Activated CD8-positive, alpha-beta T cell treated with anti-CD3 and anti-CD28 coated beads for 36 hours (primary cell): ENCODE measurements at places on chromosomes 2 and 18. TPM values are rescaled to one million over a fixed set of nuclear protein-coding genes. Genes with fewer than 3 reads are reported as not detected.

DNA sequence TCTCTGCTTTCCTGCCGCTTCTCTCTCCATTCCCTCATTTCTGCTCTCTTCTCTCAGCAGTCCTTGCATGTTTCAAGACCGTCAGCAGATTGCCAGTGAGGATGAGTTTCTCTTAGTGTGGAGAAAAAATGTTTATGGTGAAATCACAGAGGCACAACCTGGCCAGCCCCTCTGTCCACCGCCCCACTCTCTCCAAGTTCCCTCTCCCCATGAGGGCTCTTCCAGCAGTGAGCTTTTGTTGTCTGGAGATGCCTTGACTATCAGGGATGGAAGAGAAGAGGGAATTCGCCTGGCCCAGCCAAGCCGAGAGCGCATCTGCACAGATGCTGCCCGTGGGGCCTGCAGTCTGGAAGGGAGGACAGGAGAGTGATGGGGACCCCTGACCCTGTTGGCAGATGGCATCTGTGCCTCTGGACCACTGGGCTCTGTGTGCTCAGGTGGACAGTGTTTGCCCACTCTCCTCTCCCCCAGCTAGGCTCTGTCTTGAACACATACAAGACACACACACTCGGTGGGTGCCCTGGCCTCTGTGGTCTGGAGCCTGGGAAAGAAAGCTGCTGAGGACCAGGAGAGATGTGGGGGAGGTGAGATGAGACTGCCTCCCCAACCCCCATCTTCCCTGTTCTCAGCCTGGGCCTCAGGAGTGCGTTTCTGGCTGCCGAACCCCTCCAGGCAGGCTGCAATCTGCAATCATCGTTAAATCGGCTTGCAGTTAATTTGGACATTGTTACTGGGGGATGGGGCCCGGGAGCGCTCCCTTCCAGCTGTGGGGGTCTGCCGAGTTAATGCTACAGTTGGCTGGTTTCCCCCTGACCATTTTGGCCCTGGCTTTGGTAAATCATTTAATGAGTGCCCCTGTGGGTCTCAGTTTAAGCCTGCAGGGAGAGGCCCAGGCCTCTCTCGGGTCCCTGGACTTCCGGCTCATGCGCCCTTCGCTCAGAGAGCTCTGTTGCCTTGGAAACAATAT is 4.5 kb downstream of the ITM2C start:
- H3K36me3 ChIP-seq: no peaks in the 10 kb centered on the region
- peaks cover 52% of the 10 kb centered on the region for H3K4me1 ChIP-seq
- no peaks in the 10 kb centered on the region for H3K27me3 ChIP-seq

DNA sequence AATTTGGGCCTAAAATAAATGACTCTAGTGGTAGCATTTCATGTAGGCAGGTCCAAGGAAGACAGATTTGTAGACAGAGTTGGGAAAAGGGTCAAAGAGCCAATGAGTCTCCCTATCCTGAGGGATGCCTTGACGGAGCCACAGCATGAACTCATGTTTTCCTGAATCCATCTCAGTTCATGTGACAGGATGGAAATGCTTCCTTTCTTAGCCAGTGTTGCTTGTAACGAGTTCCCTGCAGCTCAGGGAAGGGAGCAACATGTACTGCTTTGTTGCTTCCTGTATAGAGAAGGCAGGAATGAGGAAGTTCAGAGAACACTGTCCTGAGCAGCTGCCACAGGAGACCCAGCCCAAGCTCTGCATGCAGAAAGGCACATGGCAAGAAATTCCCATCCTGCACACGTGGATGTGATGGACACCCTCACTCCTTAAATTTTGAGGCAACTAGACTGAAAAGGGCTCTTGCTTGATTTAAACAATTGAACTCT is 27.9 kb downstream of the TMEM17 start:
- H3K4me1 ChIP-seq: peaks cover 4% of the 10 kb centered on the region
- peaks cover 2% of the 10 kb centered on the region for H3K27me3 ChIP-seq
- H3K4me3 ChIP-seq: no peak overlapping the region

Gene IL36G
- not detected for total RNA-seq

Gene MBP
- total RNA-seq: 41.5 TPM

GRCh38 chr2:74532222-74532621 is 2.5 kb downstream of the HTRA2 start:
- peak overlapping the region; percentile 67 for H3K27ac ChIP-seq
- no peak for DNase-seq
- H3K4me1 ChIP-seq: peaks cover 31% of the 10 kb centered on the region
- peak overlapping the region; percentile 26 for H3K4me3 ChIP-seq

Gene MYO5B
- not detected for total RNA-seq

DNA sequence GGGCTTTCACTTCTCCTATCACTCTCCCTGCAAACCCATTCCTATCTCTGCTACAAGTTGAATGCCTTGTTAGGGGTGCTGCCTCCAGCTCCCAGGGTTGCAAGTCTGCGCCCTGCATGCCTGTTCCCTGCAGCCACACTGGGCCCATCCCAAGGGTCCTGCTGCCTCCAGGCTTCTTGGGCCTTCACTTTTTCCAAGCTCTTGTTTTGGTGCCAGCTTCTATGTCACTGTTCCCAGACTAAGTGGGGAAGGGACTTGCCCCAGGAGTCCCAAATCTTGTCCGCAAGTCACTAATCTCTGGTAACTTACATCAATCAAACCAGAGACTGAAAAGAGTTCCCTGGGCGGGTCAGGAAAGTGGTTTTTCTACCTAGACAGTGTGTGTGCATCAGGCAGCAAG is 65.4 kb downstream of the ZCCHC2 start:
- no peak for DNase-seq
- peaks cover 18% of the 10 kb centered on the region for H3K36me3 ChIP-seq
- H3K4me1 ChIP-seq: peaks cover 41% of the 10 kb centered on the region
- H3K27me3 ChIP-seq: peaks cover 6% of the 10 kb centered on the region

DNA sequence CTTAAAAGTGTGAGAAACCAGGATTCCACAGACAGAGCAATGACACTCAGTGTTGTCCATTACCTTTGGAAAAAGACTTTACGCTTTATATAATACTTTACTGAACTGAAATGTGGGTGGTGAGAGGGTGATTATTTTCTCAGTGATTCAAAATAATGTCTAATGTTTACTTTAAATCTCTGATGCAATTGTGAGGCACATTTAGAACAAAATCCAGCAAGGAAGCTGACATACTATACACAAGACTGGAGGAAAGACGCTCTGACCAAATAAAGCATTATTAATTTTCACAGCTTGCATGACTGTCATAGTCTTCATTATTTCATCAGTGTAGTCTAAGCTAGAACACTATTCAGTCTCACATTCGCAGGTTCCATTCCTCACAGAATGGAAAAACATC is 34.1 kb upstream of the STAT1 start:
- no peak overlapping the region for H3K27ac ChIP-seq
- peaks cover 20% of the 10 kb centered on the region for H3K36me3 ChIP-seq
- peaks cover 5% of the 10 kb centered on the region for H3K4me1 ChIP-seq
- no peaks in the 10 kb centered on the region for H3K27me3 ChIP-seq
- DNase-seq: no peak
- no peak overlapping the region for H3K4me3 ChIP-seq

Gene LDLRAD4
- 38.5 TPM for total RNA-seq

- H3K27me3 ChIP-seq: peaks cover 2% of the 10 kb centered on the region
- no peak overlapping the region for H3K27ac ChIP-seq
- no peaks in the 10 kb centered on the region for H3K4me1 ChIP-seq
- no peak overlapping the region for H3K4me3 ChIP-seq
- H3K36me3 ChIP-seq: no peaks in the 10 kb centered on the region
- no peak for DNase-seq
These were observed 79.6 kb upstream of the LAPTM4A start for GRCh38 chr2:20130821-20131645.

- DNase-seq: no peak
- no peaks in the 10 kb centered on the region for H3K36me3 ChIP-seq
- H3K4me1 ChIP-seq: no peaks in the 10 kb centered on the region
- peaks cover 3% of the 10 kb centered on the region for H3K27me3 ChIP-seq
- no peak overlapping the region for H3K4me3 ChIP-seq
These were observed 106.8 kb downstream of the HRH4 start for GRCh38 chr18:24567199-24567598.

DNA sequence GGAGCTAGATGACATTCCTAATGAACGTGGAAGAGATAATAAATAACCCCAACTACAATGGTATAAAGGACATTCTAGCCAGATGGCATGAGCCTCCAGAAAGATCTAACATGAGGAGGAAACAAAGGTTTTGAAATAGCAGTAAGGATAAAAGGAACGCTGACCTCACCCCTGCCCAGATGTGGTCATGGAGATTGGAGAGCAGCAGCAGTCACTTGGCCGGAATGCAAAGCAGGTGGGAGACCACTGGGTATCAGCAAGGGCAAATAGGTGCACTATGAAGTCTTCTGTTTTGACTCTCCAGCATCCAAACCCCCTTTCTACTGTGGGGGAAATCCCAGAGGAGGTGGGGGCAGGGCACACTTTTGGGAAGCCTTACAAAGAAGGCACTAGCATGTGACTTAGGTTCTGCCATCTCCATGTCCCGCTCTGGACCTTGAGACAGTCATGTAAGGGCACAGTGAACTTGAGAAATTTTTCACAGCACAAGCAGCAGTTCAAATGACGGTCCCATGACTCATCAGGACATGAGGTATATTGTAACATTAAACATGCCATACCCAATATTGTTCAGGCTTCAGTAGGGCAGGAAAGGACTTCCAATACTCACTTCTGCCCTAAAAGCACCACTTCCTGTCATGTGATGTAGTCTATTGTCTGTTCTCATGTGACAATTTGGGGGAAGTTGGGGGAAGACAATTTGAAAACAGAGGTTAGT is 55.2 kb downstream of the METTL4 start:
- peaks cover 16% of the 10 kb centered on the region for H3K4me1 ChIP-seq
- DNase-seq: peak; percentile 48
- H3K36me3 ChIP-seq: no peaks in the 10 kb centered on the region
- no peak overlapping the region for H3K4me3 ChIP-seq

Gene MOCOS
- 0.13 TPM for total RNA-seq

DNA sequence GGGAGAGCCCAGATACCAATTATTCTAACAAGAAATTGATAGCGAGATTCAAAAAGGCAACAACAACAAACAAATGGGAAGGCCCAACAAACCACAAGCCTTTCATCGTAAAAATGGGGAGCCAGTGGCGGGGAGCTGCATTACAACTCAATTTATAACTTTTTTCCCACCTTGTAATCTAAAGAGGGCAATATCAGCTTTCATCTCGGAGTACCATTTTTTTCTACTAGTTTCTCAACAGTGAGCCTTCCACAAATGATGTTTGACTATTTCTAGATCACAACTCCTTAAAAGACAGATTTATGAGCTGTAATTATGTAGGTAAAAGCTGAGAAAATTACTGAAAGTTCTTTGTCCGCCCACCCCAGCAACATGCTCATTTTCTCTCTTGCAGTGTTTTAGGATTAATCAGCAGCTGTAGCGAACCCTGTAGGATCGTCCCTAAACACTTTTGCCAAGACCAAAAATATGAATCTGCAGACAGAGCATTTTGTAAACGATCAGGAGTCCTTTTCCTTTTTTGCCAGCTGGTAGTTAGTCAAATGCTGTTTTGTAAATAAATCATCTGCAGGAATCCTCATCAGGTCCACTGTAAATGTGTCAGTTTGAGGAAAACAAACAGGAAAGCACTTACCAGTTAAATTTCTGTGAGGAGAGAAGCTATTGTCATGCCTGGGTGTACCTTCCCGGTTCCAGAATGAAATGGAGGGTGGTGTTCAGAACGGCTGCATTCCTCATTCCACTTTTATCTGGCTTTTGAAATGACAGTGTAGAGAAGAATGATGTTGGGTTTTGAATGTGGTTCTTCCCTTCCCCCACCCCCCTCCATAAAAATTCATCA is 53.2 kb downstream of the EEF1B2 start:
- no peak overlapping the region for H3K27ac ChIP-seq
- no peak for DNase-seq
- no peaks in the 10 kb centered on the region for H3K36me3 ChIP-seq
- H3K4me3 ChIP-seq: no peak overlapping the region
